Heart left ventricle (tissue), 16 donors: ENCODE measurements at places on chromosomes 2 and 18. TPM values are rescaled to one million over a fixed set of nuclear protein-coding genes. Genes with fewer than 3 reads are reported as not detected.

CCL20 gene
- 1.1 TPM for polyA plus RNA-seq

MRPL19 gene
- 19.7 TPM for polyA plus RNA-seq

GATA6 gene
- polyA plus RNA-seq = 42.1 TPM

CAPN14 gene
- polyA plus RNA-seq = 0.07 TPM

TLX2 gene
- polyA plus RNA-seq = not detected

LIMS4 gene
- 1.4 TPM for polyA plus RNA-seq

NOL4 gene
- 0.06 TPM for polyA plus RNA-seq

SCYGR3 gene
- polyA plus RNA-seq = not detected

FBXO48 gene
- polyA plus RNA-seq = 0.42 TPM

REG1A gene
- polyA plus RNA-seq = 0.69 TPM

MTCL1 gene
- polyA plus RNA-seq = 9.5 TPM

CD8A gene
- polyA plus RNA-seq = 0.33 TPM

MTX2 gene
- 74.4 TPM for polyA plus RNA-seq

NFATC1 gene
- polyA plus RNA-seq = 6.5 TPM

SYT4 gene
- polyA plus RNA-seq = not detected

TXNDC2 gene
- 0.03 TPM for polyA plus RNA-seq

FBLN7 gene
- polyA plus RNA-seq = 0.44 TPM

ANKRD30BL gene
- not detected for polyA plus RNA-seq

CCDC148 gene
- polyA plus RNA-seq = 0.24 TPM

PHLPP1 gene
- polyA plus RNA-seq = 1.7 TPM

EMILIN1 gene
- 21.0 TPM for polyA plus RNA-seq

LIPG gene
- polyA plus RNA-seq = 7.2 TPM

ASB18 gene
- polyA plus RNA-seq = 6.7 TPM

FOXI3 gene
- polyA plus RNA-seq = not detected

CXCR4 gene
- 4.3 TPM for polyA plus RNA-seq

PROKR1 gene
- polyA plus RNA-seq = 0.08 TPM

DQX1 gene
- not detected for polyA plus RNA-seq

COL5A2 gene
- 4.4 TPM for polyA plus RNA-seq

PCARE gene
- 0.10 TPM for polyA plus RNA-seq

C2orf72 gene
- polyA plus RNA-seq = 0.15 TPM

PLCD4 gene
- polyA plus RNA-seq = 0.11 TPM

COL3A1 gene
- 241 TPM for polyA plus RNA-seq
